ENCODE measurements at places on chromosomes 7 and 10. TPM values are rescaled to one million over a fixed set of nuclear protein-coding genes. Genes with fewer than 3 reads are reported as not detected.

- no peak for DNase-seq
Observed at GRCh38 chr7:33883671-33883965, 21.7 kb upstream of the BMPER start.

DNA sequence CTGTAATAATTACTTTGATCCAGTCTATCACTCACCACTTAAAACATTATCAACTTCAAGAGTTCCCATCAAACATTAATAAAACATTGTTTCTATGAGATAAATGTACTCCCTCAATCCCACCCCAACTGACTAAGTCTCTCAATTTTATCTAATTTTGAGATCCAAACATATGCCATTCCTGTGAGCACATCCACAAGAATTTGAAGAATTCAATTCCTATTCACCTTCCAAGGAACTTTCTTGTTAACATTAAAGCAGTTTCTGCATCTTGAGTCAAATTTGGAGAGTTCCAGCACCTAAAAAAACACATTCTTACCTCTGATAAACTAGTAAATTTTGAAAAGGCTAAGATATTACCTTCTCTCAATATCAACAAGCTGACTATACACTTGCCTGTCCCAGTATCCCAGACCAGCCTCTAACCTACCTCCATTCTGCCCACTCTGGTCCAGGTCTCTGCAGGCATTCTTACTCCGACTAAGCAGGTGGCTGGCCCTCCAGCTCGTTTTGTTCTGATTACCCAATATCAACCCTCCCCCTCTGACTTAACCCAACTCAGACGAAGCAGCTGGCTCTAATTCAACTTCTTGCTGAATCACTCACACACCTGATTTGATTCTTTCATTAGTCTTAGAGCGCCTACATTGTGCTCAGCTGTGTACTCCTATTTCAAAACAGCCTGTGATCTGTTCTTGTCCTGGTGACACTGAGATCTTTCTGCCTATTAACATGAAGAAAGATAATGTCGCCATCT lies 275.2 kb downstream of the IPMK start:
- DNase-seq, result peak; percentile 10

DNA sequence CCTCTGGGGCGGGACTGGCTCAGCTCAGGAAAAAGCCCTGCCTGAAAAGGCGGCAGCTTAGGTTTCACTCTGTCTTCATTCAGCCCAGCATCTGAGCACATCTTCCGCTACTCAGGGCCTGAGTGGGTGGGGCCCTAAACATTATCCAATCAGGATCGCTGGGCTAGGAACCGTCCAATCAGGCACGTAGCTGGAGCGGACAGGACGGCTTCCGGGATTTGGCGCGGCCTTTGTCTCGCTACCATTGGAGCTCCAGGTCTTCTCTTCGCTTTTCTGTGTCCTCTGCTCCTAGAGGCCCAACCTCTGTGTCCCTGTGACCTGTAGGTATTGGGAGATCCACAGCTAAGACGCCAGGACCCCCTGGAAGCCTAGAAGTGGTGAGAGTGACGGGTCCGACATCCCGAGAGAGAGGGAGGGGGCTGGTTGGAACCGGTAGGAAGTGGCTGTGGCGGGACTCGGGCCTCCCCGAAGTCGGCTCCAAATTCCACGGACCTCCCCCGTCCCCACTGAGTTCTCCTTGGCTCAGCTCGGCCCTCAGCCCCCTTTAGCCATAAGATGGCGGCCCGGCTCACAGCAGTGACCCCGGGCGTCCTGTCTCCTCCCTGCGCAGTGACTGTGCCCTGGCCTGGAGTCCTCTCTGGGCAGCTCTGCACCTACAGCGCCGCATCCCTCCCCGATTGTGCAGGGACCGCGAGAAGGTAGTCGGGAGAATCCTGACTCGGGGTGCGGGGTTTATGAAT lies 99.1 kb downstream of the ZNF680 start:
- no peak for DNase-seq

DNA sequence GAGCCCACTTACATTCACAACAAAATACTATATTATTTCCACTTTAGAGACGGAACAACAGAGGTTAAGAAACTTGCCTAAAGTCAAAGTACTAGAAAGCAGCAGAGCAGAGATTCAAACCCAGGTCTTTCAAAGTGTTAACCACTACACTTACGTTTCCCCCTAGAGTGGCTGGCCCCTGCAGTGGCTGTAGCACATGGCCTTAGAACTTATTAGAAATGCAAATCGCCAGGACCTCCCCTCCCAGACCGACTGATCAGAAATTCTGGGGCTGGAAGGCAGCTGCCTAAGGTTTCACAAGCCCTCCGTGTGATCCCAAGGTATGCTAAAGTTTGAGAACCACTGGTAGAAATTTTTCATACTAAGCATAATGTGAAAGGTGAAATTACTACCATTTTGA lies 8.1 kb downstream of the MPP7 start:
- DNase-seq, result no peak

GRCh38 chr7:95905167-95905566 lies 132.8 kb downstream of the DYNC1I1 start:
- DNase-seq, result peak; percentile 28

The ARPC1A gene
- total RNA-seq, result 166 TPM

GRCh38 chr10:17708821-17709220 lies 43.2 kb upstream of the TMEM236 start:
- DNase-seq, result no peak

The ANKRD1 gene
- total RNA-seq, result 105 TPM

The AZGP1 gene
- 52.6 TPM for total RNA-seq

DNA sequence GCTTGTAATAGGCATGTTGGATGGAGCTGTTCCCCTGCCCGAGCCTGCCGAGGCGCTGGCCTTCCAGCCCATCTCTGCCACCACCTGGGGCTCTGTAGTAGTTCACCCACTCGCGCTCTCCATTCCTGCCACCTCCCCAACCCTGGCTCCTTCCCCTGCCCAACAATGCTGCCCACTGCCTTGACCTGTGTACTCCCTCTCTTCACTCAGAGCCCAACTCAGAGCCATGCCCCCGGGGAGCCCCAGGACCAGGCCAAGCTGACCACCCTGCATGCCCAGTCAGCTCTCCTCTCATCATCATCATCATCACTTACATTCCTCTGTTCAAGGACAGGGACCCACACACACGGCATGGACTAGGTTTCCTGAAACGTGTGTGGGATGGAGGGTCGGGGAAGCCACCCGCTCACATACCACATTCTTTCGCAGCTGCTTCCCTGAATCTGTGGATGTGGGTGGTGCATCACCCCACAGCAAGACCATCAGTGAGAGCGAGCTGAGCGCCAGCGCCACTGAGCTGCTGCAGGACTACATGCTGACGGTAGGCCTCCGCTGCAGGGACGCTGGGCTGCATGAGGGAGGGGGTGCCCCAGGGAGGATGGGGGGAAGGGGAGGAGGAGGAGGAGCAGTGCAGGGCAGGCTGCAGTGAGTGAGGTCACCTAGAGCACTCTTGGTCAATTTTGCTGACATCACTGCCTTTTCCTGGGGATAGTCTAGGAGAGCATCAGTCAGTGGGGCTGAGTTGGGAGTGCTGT lies 15.6 kb downstream of the NACAD start:
- DNase-seq, result no peak

GRCh38 chr10:131167036-131167860 lies 144.3 kb downstream of the TCERG1L start:
- no peak for DNase-seq

The EBLN1 gene
- not detected for total RNA-seq

The SPDYE5 gene
- total RNA-seq, result not detected

DNA sequence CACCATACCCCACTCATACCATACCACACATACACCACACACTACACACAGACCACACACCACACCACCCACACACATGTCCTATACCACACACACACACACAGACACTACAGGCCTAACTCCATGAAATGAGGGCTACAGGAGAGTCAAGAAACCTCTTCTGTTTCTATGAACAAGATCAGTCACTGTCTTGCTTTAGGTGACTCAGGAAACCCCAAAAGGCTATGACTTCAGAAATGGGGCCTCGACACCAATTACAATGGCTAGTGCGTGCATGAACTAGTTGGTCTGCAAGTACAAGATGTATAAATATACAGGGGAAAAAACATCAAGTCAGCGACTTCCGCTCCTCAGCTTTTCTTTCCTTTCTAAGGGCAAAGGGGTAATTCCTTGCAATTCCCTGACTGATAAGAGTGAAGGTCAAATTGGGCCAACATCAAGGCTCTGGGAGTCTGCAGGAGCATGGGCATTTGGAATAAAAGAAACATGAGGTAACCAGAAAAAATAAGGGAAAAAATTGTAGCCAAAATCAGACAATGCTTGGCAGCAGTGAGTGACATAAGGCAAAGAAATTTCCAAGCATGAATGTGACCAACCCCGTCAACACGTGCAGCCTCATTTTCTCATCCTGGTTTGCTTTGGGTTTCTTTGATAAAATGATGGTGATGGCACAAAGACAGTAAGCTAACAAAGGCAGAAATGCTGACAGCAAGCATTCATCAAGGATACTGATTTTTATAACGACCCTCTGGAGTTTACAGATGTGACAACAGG lies 1.5 kb downstream of the PKD1L1 start:
- DNase-seq, result no peak

The LIPK gene
- not detected for total RNA-seq

The ZNF680 gene
- total RNA-seq, result not detected

GRCh38 chr10:54940418-54940817 lies 139.4 kb upstream of the PCDH15 start:
- no peak for DNase-seq

DNA sequence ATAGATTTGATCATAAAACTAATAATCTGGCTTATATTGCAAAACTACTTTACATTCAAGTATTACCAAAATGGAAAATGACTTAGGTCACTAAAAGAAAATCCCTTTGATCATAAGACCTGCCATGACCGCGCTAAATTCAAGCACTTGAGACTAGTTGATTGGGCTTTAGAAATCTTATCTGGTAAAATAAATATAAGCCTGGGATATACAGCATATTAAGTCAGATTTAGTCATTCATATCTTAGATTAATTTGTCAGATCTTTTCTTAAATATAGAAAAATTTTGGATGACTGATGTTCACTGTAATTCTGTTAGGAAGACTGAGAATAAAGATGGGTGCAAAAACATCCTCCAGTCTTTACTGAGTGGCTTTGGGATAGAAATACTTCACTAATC lies 450.0 kb downstream of the HTR7 start:
- no peak for DNase-seq

The TMEM225B gene
- total RNA-seq, result 0.24 TPM

The NUTM2E gene
- 0.37 TPM for total RNA-seq

DNA sequence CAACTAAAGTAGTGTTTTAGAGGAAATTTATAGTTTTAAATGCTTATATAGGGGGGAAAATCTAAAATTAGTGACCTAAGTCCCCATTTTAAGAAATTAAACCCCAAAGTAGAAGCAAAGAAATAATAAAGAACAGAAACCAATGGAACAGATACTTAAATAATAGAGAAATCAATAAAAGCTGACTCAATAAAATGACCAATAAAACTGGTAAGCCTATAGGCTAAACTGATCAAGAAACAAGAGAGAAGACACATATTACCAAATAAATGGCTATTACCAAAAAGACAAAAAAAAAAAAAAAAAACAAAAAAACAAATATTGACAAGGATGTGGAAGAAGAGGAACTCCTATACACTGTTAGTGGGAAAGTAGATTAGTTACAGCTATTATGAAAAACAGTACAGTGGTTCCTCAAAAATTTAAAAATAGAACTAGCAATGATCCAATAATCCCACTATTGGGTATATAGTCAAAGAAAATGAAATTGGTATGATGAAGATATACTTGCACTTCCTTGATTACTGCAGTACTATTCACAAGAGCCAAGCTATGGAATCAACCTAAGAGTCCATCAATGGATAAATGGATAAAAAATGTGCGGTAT lies 53.2 kb downstream of the SLC18A2 start:
- no peak for DNase-seq

The BAIAP2L1 gene
- 32.0 TPM for total RNA-seq

GRCh38 chr7:50363327-50364060 lies 59.0 kb downstream of the IKZF1 start:
- no peak for DNase-seq

- DNase-seq, result peak; percentile 50
Observed at GRCh38 chr7:113159746-113160339, 41.5 kb upstream of the SMIM30 start.

The NOS3 gene
- total RNA-seq, result 8.1 TPM

DNA sequence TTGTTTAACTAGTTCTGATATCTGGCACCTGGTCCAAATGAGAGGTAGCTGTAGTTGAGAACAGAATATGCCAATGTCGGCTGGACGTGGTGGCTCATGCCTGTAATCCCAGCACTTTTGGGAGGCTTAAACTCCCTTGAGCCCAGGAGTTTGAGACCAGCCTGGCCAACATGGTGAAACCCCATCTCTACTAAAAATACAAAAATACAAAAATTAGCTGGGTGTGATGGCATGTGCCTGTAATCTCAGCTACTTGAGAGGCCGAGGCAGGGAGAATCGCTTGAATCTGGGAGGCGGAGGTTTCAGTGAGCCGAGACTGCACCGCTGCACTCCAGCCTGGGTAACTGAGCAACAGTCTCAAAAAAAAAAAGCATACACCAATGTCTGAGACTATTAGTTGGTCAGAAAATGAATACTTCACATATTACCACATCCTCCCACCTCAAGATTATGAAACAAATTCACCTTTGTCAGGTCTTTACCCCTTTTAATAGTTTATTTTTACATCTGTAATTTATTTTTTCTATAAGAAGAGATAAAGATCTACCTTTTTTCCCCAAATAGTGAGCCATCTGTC lies 38.8 kb downstream of the EPC1 start:
- DNase-seq, result no peak

GRCh38 chr10:50291261-50291850 lies 40.0 kb upstream of the ASAH2 start:
- no peak for DNase-seq

DNA sequence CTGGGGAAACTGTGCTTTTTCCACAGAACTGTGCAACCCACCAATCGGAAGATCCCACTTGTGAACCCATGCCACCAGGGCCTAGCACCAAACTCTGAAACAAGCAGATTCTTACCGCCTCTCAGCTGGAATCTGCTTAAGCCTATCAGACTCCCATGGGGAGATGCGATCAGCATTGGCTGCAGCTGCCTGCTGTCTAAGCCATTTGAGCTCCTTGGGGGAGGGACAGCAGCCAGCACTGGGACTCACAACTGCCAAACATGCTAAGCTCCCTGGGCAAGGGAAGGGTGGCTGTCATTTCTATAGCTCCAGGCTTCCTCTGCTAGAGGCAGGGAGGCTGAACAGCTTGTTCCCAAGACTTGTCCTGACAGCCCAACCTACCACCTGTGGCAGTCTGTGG lies 283.8 kb downstream of the CDK14 start:
- DNase-seq, result no peak

DNA sequence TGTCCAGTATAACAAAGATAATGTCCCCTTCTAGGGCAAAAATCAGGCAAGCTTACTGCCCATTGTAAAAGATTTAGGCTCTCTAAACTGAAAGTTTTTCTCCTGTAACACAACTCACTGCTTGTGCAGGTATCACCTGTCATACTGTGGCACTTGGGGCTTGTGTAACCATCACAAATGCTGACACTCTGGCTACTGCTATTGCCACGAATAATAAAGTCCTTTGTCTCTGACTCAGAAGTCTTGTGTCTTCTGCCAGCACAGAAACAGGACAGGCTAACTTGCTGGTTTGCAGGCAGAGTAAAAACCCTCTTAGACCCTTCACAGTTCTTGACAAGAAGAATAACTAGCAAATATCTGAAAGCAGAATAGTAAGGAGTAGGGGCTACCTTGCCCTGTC lies 273.9 kb downstream of the RPS24 start:
- no peak for DNase-seq

GRCh38 chr10:47044741-47045140 lies 133.5 kb downstream of the PTPN20 start:
- DNase-seq, result no peak

- no peak for DNase-seq
Observed at GRCh38 chr7:53604201-53604600, 568.8 kb downstream of the POM121L12 start.

- DNase-seq, result no peak
Observed at GRCh38 chr7:22116451-22117030, 170.8 kb upstream of the CDCA7L start.

The SSMEM1 gene
- total RNA-seq, result not detected

The HOGA1 gene
- total RNA-seq, result 5.8 TPM

The VSTM4 gene
- 10.2 TPM for total RNA-seq
